Left ventricle myocardium superior (tissue), 1 donor: ENCODE measurements at places on chromosomes 1 and 21. TPM values are rescaled to one million over a fixed set of nuclear protein-coding genes. Genes with fewer than 3 reads are reported as not detected.

The DNAH14 gene
- 5.5 TPM for total RNA-seq

GRCh38 chr1:3459051-3459908 is 4.8 kb downstream of the ARHGEF16 start:
- DNase-seq, result peak; percentile 16

DNA sequence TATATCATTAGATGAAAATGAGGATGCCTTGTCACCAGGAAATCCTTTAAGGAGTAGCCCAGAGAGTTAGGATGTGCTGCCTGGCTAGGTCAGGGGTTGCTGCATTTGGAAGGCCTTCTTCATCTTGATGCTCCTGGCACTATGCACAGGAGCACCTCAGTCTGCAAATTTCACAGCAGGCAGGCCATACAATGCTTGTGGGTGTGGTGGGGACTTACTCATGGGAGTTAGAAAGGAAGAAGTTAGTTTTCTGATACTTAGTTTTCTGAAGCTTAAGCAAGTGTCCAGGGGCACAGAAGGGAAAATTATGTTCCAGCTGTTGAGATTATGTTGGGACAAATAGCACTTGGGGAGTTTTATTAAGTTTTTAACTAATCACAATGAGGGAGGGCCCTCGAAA is 11.4 kb downstream of the HLX start:
- no peak for DNase-seq

The PEAR1 gene
- total RNA-seq, result 8.2 TPM

- no peak for DNase-seq
These were observed 78.0 kb downstream of the LAMC2 start for GRCh38 chr1:183263886-183264602.
